Activated naive CD8-positive, alpha-beta T cell treated with anti-CD3 and anti-CD28 coated beads for 36 hours (primary cell): ENCODE measurements at places on chromosomes 3 and 15. TPM values are rescaled to one million over a fixed set of nuclear protein-coding genes. Genes with fewer than 3 reads are reported as not detected.
A peak's percentile ranks its signal among the peaks of the same experiment; 100 is the strongest.

Gene PRRT3
- 8.6 TPM for total RNA-seq

GRCh38 chr15:70584838-70585706 is 178.3 kb downstream of the UACA start:
- peak; percentile 62 for DNase-seq

DNA sequence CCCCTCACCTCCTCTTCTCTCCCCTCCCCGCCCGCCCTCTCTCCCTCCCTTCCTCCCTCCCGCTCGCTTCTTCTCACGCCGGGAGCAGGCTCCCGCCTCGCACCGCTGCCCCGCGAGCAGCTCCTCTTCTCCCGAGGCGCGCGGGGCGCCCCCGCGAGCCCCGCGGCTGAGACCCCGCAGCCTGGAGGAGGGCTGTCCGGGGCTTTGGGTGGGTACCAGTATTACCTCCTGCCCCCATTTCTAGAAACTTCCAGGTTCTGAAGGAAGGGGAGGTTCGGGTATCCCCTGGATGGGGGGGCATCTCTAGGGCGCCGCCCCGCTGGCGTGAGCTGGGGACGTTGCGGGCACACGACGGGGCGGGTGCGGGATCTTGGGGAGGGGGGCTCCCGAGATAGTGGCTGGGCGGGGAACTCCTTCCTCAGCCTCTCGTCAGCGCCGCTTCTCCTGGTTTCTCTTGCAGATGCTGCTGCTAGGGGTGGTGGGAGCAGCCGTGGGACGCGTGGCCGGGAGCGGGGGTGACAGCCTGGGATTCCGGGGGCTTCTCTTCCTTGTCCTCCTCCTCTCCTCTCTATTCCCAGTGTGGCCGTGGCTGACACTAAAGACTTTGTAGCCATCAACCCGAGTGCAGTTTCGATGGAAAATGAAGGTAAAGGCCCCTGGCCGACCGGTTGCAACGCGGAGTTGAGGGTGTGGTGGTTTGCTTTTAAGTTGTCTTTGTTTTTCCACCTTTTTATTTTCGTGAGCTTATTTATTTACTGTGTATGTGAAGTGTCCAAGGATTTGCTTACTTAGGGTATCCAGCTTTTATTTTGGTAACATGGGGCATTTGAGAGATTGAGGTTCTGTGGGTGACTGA is 474 bp downstream of the ATP2C1 start:
- DNase-seq, result peak; percentile 38

- no peak for DNase-seq
Observed at GRCh38 chr15:23616536-23616935, 31.1 kb downstream of the MAGEL2 start.

Gene NME9
- total RNA-seq, result not detected

Gene ALG1L2
- 0.56 TPM for total RNA-seq

- no peak for DNase-seq
Observed at GRCh38 chr3:197539651-197540051, 16.1 kb downstream of the BDH1 start.

GRCh38 chr15:89492934-89493631 is 3.3 kb downstream of the RHCG start:
- no peak for DNase-seq

DNA sequence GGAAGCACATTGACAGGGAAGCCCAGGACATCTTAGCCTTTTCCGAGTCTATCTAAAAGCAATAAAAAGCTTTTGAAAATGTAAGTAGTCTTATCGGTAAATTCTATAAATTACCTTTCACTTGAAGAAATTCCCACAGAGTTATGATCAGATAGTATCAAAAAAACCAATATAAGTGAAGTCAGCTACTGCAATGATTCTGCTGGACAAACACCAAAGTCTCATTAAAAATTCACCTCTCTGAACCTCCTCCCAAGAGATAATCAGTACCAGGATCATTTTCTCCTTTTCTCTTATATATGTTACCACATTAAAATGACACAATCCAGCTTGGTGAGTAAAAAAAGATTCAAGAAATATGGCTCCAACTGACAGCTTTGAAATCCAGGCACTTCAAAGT is 69.2 kb downstream of the FRMD5 start:
- DNase-seq, result no peak

Gene GPX1
- total RNA-seq, result 242 TPM

Gene LMAN1L
- total RNA-seq, result 0.33 TPM

DNA sequence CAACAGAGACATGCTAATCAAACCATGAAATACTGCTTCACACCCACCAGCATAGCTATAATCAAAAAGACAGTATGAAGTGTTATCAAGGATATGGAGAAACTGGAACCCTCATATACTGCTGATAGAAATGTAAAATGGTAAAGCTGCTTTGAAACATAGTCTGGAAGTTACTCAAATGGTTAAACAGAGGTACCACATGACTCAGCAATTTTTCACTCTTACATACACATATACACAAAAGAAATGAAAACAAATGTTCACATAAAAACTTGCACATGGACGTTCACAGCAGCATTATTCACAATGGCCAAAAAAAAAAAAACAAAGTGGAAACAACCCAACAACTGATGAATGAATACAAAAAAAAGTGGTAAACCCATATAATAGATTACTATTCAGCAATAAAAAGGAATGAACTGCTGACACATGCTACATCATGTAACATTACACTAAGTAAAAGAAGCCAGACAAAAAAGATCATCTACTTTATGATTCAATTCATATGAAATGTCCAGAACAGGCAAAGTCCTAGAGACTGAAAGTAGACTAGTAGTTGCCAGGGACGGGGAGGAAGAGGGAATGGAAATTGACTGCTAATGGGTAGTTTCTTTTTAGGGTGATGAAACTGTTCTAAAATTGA is 23.2 kb downstream of the ZNF148 start:
- no peak for DNase-seq

DNA sequence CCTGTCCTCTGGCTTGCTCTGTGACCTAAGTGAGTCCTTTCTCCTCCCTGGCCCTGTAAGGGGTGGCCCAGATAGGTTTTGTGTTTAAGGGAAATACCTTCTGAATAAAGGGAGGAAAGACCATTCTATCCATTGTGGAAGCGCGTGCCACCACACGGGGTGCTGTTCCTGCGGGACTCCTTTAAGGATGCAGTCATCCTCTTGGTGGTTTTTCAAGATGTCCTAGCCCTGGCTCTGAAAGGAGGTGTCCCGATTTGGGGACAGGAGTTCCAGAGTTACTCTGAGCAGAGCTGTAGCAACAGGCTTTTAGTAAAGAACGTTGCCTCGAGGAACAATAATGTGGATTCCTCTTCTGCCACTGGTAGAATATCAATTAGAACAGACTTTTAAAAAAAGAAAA is 9.6 kb downstream of the SLC6A6 start:
- no peak for DNase-seq

DNA sequence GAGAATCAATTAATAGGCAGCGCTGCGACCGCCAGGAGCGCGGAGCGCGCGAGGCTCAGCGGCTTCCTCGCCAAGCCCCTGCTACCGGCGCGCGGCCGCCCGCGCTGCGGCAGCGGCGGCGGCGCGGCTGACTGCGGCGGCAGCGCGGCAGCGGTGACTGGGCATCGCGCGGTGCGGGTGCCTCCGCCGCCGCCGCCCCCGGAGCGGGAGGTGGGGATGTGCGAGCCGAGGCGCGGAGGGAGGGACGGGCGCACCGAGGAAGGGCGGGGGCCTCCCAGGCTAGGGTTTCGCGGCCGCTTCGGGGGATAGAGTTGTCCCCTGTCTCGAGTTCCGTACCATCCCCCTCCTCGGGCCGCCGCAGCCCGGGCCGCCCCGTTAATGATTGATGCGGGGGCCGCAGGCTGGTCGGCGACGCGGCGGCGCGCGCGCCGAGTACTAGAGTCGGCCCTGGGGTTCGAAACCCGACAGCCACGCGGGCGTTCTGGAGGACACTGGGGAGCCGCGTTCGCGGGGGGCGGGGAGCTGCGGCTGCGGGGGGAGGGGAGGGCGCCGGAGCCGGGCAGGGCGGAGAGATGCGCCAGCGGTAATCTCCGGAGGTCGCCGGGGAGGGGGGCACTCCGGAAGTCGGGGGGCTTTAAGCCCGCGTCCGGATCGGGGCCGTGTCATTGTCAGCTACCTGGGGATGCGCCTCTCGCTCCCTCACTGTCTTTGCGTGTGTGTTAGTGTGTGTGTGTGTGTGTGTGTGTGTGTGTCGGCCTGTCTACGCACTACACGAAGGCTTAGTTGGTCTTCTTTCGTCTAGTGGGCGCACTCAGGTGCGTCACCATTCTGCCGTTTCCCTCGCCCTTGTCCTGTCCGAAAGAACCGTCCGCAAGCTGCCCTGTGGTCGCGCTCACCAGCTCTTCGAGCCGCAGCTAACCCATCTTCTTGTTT is at the start of gene PAQR9:
Gene PAQR9, minus strand, starts transcription at position 159 of the 933 bp plus-strand sequence. CDS start 338 bp downstream, outside the sequence.
- peak; percentile 33 for DNase-seq

GRCh38 chr3:101542957-101543356 is 18.7 kb upstream of the TRMT10C start:
- no peak for DNase-seq

DNA sequence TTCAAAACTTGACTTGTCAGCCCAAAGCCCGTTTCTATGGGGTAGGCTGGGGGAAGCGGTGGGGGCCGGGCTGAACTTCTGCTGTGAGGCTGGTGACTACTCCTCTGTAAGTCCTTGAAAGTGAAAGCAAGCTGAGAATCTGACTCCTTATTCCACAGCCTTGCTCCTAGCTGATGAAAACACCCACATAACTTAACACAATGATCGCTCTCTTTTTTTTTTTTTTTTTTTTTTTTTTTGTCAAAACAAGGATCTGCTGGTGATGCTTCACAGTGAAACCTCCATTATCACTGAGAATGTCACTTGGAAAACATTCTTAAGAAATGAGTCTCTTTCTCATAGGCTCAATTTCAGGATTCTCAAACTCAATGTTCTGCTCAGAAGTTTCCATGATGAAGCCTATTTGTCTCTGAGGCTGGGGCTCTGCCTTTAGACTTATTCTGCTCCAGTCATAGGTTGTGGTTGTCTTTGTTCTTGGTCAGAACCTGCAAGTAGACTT is 31.4 kb upstream of the TKT start:
- DNase-seq, result peak; percentile 17
